ENCODE measurements at places on chromosomes 2 and 18.

- no peak for DNase-seq
Measured at GRCh38 chr2:53516650-53517049, 251.0 kb upstream of the CHAC2 start.

DNA sequence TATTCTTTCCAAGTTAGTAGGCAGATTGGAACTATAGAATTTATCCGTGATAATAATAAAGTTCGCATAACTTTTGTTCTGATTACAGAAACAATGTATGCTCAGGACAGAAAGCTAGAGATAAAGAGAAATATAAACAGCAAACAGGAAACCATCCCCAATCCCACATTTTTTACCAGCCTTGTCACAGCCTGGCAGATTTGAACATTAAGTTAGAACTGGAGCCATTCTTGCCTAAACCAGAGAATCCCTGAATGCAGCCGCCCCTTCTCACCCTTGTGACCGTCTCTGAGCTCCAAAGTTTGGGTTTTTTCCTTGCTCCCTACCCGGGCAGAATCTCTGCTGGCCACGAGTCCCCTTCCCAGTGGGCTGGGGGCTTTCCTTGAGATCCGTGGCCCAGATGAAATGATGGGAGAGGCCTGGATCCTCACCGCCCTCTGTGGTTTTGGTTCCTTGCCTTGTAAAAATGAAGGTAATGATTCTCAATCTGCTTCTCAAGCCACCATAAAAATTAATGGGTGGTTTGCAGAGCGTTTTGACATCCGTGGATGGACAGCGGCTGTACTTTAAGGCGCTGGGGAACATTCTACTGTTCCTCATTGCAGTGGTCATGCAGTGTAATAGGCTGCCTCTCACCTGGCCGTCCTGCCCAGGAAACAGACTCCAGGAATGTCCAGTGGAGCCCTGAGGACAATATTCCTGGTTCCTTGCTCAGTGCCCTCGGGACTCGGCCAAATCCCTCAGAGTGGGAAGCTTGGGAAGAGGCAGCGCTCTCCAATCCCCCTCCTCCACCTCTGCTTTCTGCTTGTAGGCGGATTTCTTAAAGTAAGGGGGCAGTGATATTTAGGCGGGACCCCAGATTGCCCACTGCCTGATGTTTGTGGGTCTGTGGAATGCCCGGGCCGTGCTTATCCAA lies 1.6 kb downstream of the SH3BP4 start:
- DNase-seq = no peak

- no peak for DNase-seq
Measured at GRCh38 chr2:105834931-105835330, 90.2 kb downstream of the NCK2 start.

- no peak for DNase-seq
Measured at GRCh38 chr18:7856733-7857132, 289.6 kb downstream of the PTPRM start.

DNA sequence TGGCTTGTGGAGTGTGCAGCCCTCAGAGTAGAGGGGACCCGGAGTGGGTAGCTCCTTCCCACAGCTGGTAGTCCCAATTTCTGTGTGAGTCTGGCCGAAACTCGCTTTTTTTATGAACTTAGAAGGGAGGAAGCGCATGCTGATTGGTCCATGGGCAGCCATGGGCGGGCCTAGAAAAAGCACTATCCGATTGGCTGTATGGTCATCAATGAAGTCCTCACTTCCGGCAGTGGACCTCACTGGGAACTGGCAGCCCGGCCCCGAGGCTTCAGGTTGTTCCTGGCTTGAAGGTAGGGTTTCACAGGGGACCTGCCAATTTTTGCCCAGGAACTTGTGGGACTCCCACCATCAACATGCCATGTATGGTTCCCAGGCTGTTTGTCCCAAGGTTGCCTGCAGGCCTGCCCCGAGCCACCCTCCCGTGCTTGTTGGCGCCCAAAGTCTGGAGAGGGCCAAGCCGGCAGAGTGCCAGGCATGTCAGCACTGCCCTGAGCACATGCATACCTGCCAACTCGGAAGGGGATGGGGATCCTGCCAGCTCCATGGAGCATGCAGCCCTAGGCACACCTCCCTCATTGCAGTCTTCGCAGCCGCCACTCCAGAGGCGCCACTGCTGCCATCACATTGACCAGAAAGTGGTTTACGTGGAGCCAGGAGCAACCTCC lies 98.5 kb downstream of the ATP9B start:
- no peak for DNase-seq

- peak; percentile 57 for DNase-seq
Measured at GRCh38 chr2:201260302-201260800, at the start of gene CASP8. Gene CASP8, plus strand, starts transcription at chr2:201260536. Its CDS starts 5,951 bp downstream, at chr2:201266487.

- DNase-seq = no peak
Measured at GRCh38 chr2:660586-661359, 16.4 kb downstream of the TMEM18 start.

DNA sequence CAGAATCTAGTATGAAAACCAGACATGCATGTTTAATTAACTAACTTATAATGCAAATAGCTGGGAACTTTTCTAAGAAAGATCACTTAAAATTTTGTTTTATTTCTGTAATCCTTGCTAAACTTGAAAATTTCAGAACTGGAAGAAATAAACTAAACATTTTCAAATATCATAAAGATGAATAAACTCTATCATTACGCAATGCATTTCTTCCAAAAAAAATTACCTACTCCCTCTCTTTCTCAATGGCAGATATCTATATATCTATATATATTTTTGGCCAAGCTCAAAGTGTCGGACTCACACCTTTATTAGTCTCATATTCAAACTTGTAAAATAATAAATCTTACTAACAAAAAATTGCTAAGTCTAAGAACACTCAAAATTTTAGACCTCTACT lies 158.1 kb downstream of the SLC39A10 start:
- DNase-seq = no peak

GRCh38 chr2:47620770-47621437 lies 162.0 kb upstream of the MSH6 start:
- no peak for DNase-seq

DNA sequence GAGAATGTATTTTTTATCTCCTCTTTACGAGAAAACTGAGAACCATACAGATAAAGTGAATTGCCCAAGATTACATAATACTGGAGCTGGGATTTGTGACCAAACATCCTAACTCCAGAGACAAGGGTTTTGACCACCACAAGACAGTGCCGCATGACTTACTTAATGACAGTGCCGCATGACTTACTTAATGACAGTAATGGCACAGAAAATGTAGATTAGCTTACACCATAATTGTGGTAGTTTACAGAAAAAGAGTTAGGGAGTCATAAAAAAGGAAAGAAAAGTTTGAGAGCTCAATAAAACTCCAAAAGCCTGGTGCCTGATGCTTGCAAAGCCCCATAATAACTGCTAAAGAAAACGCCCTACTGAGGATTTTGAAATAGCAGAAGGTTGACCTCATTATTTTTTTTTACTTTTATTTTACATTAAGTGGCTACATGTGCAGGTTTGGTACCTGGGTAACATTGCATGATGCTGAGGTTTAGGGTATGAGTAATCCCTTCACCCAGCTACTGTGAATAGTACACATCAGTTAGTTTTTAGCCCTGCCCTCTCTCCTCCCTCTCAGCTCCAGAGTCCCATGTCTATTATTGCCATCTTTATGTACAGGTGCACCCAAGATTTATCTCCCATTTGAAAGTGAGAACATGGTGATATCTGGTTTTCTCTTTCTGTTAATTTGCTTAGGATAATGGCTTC lies 310.0 kb upstream of the UBE2E3 start:
- no peak for DNase-seq

DNA sequence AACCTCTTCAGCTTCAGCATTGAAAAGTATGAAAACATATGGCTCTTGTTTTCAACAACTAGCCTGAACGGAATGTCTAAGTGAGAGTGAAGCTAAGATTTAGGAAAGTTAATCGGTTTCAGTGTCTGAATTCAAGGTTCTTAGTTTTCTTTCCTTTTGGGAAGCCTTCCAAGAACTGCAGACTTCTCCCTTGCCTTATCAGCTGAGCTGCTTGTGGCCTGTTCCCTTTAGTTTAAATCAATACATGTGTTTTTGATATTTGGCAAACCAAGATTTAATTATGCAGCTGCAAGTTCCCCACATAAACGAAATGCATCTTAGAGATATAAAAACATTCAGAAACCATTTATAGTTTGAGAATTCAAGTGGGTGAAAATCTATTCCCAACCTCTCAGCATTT lies 274.3 kb upstream of the NRP2 start:
- DNase-seq = no peak

DNA sequence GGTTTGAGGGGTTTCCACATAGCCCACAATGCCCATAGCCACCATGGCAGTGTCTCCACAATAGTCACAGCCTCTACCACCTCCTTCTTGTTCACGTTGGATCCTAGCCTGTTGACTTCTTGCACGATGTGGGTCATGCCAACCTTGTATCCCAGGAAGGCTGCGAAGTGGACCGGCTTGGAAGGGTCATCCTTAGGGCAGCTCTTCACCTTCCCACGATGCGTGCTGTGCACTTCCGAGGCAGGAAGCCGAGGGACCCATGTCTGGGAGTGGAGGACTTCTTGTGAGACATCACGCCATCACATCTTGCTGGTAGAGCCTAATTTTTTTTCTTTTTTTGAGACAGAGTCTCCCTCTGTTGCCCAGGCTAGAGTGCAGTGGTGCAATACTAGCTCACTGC lies 144.6 kb upstream of the ASB18 start:
- no peak for DNase-seq

DNA sequence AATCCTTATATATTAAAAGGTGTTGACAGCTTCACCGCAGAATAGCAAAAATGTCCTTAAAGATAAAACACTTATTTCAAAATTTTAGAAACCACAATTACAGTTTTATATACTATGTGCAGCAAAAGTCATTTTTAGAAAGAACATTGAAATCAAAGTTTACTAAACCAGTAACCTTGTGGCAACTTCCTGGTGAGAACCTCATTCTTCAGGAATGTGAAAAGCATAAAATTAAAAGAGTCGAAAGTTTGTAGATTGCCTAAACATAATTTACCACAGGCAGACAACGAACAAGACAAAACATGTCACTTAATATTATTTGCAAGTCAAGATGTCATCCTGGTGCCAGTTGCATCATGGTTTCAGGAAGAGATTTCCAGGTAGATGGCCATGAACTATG lies 108.3 kb upstream of the NRP2 start:
- DNase-seq = no peak

DNA sequence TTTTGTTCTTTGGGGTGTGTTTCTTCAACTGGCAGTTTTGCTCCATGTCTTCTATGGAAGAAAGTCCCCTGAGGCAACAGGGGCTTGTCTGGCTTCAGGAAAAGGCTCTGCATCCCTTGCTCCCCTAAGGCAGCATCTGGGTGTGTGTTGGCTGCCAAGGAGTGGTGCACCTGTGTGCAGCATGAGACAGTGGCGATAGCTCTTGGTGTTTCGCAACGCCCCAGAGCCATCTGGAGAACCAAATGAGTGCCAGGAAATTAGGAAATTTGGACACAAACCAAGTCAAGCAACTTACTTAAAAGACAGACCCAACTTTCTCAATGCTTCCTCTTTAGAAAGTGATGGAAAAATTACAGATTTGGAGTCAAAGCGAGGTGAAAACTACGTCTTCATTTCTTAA lies 1044.4 kb upstream of the CNTNAP5 start:
- no peak for DNase-seq

GRCh38 chr2:182767578-182767977 lies 51.5 kb downstream of the DNAJC10 start:
- DNase-seq = no peak

DNA sequence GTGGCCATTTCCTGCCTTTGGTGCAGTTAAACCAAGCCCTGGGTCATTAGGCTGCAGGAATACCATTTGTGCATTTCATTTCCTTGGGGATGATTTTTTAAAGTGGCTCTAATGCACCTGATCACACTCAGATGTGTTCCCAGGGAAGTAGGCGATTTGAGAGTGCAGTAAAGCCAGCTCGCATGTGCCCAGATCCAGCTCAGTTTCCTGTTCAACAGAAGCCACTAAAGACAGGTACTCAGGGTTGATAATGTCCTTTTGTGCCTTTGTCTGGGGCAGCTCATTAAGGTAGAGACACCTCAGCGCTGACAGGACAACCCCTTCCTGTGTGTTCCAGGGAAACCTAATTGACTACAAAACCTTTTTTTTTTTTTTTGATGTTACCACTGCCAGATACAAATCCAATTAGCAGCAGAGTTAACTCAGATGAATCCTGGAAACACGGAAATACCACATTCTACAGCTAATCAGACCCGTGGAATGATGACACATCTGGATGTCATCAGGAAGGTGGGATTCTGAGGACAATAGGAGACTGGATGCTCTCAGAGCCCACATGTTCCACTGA lies 15.2 kb upstream of the CHRNA1 start:
- DNase-seq = no peak

- DNase-seq = no peak
Measured at GRCh38 chr2:16166327-16166981, 226.1 kb downstream of the MYCN start.

DNA sequence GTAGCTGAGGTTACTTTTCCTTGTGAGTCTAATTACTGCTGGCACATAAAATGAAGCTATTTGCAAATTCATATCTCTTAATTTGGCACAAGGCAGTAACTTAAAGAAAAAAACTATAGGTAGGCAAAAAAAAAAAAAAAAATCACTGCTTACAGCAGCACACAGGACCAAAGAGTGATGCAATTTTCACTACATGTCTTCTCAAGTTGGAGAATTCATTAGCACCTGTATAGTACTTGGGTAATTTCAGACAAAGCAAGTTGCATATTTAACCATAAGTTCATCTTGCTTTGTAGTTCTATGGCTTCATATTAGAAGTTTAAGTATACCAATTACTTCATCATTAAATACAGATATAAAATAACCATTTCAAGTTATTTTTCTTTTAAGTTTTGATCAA lies 33.7 kb upstream of the RBBP8 start:
- DNase-seq = no peak

DNA sequence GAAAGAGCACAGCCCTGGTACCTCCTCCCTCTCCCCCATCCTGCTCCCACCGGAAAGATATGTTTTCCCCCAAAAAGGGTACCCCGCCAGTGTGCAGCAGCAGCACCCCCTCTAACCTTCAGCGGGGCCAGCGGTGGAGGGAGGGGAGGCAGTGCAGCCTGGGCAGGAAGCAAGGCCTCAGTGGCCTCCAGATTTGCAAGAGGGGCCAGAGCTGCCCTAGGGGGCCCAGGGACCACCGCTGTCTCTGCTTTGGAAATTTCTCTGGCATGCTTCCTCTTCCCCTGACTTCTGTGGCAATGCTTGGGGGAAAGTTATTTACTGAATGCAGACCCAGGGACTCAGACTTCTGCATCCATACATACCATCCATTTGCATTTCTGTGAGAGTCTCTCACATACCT lies 111.5 kb downstream of the KLHL29 start:
- no peak for DNase-seq

DNA sequence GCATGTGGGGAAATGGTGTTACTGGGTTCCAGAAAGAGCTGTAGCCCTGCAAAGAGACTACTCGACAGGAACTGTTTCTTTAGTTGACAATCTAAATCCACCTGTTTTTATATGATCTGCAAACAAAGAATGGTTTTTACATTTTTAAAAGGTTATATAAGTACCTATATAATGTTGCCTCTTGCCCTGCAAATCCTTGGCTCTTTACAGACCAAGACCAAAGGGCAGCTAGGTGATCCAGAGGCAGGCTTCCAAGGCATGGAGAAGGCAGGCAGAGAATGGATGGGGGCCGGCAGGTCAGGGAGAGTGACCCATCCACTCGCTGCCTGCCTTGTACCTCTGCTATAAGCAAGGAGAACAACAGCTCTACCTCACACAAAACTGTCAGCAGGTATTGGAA lies 173.6 kb downstream of the ANTXR1 start:
- no peak for DNase-seq

Data from activated CD4-positive, CD25-positive, alpha-beta regulatory T cell treated with anti-CD3 and anti-CD28 coated beads, Interleukin-2, amount 50 U/mL, for 72 hours (primary cell).